ENCODE measurements at places on chromosomes 7 and 10.
A peak's percentile ranks its signal among the peaks of the same experiment; 100 is the strongest.

GRCh38 chr10:71547876-71548846, 151.4 kb downstream of the CDH23 start:
- H3K36me3 ChIP-seq: no peaks in the 10 kb centered on the region
- no peaks in the 10 kb centered on the region for H3K4me1 ChIP-seq
- DNase-seq: peak; percentile 43
- no peak overlapping the region for H3K4me3 ChIP-seq
- no peak overlapping the region for H3K27ac ChIP-seq

- no peaks in the 10 kb centered on the region for H3K4me1 ChIP-seq
- H3K4me3 ChIP-seq: no peak overlapping the region
- H3K27me3 ChIP-seq: no peaks in the 10 kb centered on the region
Measured at GRCh38 chr7:52436278-52436677, 599.2 kb upstream of the POM121L12 start.

DNA sequence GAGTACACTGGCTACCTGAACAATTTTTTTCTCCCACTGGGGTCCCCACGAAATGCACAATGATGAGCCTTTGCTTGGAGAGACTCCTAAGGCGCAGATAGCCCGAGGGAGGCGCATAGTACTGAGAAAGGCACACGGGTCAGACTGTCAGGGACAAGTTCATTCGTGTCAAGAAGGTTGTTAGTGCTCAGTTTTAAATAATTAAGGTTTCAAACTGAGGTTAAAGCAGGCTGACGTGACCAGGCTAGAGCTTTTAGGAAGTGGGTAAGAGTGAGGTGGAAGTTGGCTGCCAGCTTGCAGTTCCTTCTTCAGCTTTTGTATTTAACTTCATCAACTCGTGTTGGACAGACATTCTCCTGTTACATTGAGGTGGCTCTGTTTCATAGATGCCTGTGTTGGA, 31.6 kb downstream of the RBM33 start:
- H3K4me1 ChIP-seq: no peaks in the 10 kb centered on the region
- no peaks in the 10 kb centered on the region for H3K36me3 ChIP-seq
- H3K27ac ChIP-seq: no peak overlapping the region
- no peaks in the 10 kb centered on the region for H3K27me3 ChIP-seq

DNA sequence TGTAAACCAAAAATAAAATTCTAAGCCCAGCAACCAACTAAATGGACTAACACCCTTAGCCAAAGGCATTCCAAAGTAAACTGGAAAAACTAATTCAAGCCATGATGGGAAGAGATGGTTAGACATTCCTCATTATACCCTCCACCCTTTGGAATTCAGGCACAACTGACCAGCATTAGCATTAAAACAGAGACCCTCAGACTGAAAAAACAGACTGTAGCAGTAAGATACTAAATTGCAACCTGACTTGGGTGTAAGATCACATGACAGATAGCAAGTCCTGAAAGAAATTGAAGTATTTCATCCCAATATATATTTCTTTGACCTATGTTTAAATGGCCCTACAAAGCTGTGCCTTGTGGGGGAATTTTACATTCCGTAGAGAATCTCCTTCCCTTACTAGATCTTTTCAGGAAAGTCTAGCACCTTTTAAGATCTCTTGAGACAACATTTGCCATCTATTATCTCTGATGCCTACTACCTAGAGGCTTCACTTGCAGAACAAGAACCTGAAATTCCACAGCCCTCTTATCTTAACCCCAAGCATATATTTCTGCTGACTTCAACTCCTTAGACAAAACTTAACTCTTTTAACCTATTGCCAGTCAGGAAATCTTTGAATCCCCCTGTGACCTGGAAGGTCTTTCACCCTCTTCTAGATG, 750.2 kb upstream of the IGFBP3 start:
- no peaks in the 10 kb centered on the region for H3K27me3 ChIP-seq
- H3K4me3 ChIP-seq: no peak overlapping the region
- no peak for DNase-seq
- no peak overlapping the region for H3K27ac ChIP-seq
- no peaks in the 10 kb centered on the region for H3K4me1 ChIP-seq
- H3K36me3 ChIP-seq: no peaks in the 10 kb centered on the region

DNA sequence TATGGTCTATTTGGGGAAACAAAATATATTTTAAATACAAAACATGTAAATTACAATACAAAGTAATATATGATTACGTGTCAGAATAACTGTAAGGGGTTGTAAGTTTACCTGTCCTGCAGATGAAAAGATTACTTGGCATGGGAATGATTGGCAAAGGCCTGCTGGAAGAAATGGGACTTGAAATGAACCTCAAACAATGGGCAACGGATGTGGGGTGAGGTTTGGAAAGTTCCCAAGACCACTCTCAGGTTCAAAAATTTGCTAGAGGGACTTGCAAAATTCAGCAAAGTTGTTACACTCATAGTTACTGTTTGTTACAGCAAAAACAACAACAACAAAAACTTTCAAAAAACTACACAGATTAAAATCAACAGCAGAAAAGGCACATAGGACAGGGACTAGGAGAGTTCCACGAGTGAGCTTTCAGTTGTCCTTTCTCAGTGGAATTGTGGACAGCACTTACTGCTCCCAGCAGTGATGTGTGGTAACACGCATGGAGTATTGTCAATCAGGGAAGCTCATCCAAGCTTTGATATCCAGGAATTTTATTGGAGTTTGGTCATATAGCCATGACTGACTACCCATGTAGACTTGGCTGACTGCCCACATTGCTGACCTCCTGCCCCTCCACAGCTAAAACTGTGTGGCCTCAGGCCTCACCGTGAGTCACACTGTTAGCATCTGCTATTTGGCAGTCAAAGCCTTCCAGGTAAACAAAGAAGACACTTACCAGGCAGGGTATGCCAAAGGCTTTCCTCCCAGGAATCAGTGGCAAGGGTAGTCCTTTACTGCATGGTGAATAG, 43.8 kb downstream of the EXOC6 start:
- no peak overlapping the region for H3K4me3 ChIP-seq
- peak; percentile 68 for DNase-seq
- H3K36me3 ChIP-seq: no peaks in the 10 kb centered on the region

- no peak overlapping the region for H3K27ac ChIP-seq
- H3K27me3 ChIP-seq: no peaks in the 10 kb centered on the region
- DNase-seq: no peak
- no peak overlapping the region for H3K4me3 ChIP-seq
- H3K36me3 ChIP-seq: no peaks in the 10 kb centered on the region
- H3K4me1 ChIP-seq: no peaks in the 10 kb centered on the region
Measured at GRCh38 chr7:126213876-126214275, 1038.9 kb downstream of the GRM8 start.

DNA sequence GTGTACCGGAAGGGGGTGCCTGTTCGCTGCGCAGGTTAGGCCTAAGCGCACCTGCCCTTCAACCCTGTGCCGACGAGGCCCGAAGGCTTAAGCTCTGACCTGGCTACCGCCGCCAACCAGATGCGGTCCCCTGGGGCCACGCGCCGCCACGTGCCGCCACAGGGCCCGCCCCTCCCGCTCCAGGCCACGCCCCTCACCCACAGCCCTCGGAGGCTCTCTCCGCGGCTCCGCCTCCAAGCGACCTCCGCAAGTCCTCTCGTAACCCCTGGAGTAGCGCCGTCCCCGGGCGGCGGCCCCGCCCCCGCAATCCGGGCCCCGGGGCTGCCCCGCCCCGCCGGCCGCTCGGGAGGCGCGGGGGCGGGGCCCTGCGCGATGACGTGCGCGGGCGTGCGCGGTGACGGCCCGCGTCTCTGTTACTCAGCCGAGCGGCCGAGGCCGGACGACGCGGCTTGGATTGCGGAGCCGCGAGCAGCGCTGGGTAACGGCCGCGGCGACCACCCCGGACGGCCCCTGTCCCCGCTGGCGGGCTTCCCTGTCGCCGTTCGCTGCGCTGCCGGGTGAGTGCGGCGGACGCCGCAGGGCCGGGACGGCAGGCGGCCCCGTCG, at the start of gene MAPK8:
Gene MAPK8, plus strand, starts transcription at position 413 of the 605 bp plus-strand sequence. CDS start 94,984 bp downstream, outside the sequence.
- DNase-seq: peak; percentile 95
- H3K4me3 ChIP-seq: peak within 1 kb of the TSS; percentile 93
- peaks cover 11% of the 10 kb centered on the region for H3K4me1 ChIP-seq
- peak within 1 kb of the TSS; percentile 94 for H3K27ac ChIP-seq

GRCh38 chr10:132777441-132777840, 8.5 kb downstream of the NKX6-2 start:
- H3K27me3 ChIP-seq: no peaks in the 10 kb centered on the region
- no peaks in the 10 kb centered on the region for H3K36me3 ChIP-seq
- no peaks in the 10 kb centered on the region for H3K4me1 ChIP-seq
- no peak for DNase-seq
- H3K27ac ChIP-seq: no peak overlapping the region

DNA sequence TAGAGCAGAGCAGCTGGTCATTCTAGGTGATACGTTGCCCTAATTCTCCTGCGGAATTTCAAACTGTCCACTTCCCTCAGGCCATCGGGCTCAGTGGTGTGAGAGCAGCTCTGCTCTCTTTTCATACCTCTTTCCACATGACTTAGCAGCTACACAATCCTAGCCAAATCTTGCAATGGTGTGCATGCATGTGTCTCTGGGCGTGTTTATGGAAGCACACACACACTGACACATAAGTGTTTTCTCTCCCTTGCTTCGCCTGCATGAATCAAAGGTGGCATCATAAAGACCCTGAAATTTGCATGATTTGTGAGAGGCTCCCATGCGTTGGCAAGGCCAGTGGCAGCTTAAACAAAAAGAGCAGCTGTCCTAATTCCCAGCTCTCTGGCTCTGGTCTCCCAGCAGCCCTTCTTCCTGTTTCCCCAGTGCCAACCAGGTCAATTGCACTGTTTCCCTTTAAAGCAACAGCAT, 1189.5 kb downstream of the GATA3 start:
- H3K4me1 ChIP-seq: no peaks in the 10 kb centered on the region
- H3K27ac ChIP-seq: no peak overlapping the region
- H3K4me3 ChIP-seq: no peak overlapping the region
- peak; percentile 23 for DNase-seq

DNA sequence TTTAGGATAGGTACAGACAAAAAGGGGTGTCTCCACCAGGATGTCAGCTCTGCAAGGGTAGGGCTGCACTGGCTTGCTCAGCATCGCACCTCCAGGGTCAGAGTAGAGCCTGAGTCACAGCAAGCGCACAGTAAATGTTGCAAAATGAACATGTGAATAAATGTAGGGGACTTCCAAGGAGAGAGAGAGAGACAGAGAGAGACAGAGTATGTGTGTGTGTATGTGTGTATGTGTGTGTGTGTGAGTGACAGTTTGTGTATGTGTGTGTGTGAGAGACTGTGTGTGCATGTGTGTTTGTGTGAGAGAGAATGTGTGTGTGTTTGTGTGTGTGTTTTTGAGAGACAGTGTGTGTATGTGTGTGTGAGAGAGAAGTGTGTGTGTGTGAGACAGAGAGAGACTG, 163.3 kb downstream of the RPS24 start:
- DNase-seq: no peak
- H3K27me3 ChIP-seq: no peaks in the 10 kb centered on the region
- no peak overlapping the region for H3K4me3 ChIP-seq
- H3K4me1 ChIP-seq: no peaks in the 10 kb centered on the region

DNA sequence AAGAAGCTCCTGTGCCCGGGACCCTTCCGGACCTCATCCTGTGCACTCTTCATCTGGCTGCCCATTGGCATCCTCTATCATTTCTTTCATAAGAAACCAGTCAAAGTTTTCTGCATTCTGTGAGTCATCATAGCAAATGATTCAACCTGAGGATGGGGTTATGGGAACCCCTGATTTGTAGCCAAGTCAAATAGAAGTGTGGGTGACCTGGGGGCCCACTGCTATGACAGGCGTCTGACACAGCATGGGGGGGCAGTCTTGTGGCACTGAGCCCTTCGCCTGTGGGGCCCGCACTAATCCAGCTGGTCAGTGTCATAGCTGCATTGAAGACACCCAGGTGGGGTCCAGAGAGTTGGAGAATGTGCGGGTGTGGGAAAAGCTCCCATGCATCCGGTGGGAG, 230.4 kb downstream of the USP6NL start:
- DNase-seq: no peak
- H3K4me3 ChIP-seq: no peak overlapping the region
- no peaks in the 10 kb centered on the region for H3K36me3 ChIP-seq
- H3K4me1 ChIP-seq: no peaks in the 10 kb centered on the region
- no peaks in the 10 kb centered on the region for H3K27me3 ChIP-seq

DNA sequence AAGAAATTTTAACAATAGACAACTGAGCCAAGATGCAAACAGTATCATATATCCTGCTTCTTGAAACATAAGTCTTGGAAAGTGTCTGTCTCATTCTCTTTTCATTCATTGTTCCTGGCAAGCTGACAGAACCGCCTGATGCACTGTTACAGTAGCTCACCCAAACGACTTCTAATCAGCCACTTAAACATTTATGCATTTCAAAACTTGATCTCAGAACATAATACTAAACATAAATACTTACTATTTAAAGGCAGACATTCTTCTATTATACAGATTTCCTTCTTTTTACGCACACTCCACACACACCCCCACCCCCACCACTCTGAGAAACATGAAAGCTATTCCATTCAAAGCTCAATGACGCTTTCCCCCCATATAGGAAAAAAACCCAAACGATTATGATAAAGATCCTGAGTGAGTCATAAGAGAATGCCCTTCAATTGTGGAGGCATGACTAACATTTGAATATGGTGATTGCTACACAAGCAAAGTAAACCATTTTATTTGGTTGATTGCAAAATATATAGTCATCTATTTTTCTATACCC, 30.5 kb downstream of the SHTN1 start:
- no peak overlapping the region for H3K4me3 ChIP-seq
- H3K27ac ChIP-seq: no peak overlapping the region
- no peaks in the 10 kb centered on the region for H3K4me1 ChIP-seq
- no peaks in the 10 kb centered on the region for H3K27me3 ChIP-seq
- DNase-seq: no peak
- peaks cover 7% of the 10 kb centered on the region for H3K36me3 ChIP-seq

GRCh38 chr10:117005527-117006055, 604 bp upstream of the SHTN1 start:
- H3K4me3 ChIP-seq: peak overlapping the region; percentile 85
- H3K36me3 ChIP-seq: no peaks in the 10 kb centered on the region
- no peaks in the 10 kb centered on the region for H3K27me3 ChIP-seq
- peak overlapping the region; percentile 89 for H3K27ac ChIP-seq
- H3K4me1 ChIP-seq: peaks cover 29% of the 10 kb centered on the region

- peaks cover 8% of the 10 kb centered on the region for H3K36me3 ChIP-seq
- no peaks in the 10 kb centered on the region for H3K27me3 ChIP-seq
- H3K4me1 ChIP-seq: no peaks in the 10 kb centered on the region
- H3K4me3 ChIP-seq: no peak overlapping the region
Measured at GRCh38 chr7:130662426-130662825, 6.1 kb downstream of the COPG2 start.

DNA sequence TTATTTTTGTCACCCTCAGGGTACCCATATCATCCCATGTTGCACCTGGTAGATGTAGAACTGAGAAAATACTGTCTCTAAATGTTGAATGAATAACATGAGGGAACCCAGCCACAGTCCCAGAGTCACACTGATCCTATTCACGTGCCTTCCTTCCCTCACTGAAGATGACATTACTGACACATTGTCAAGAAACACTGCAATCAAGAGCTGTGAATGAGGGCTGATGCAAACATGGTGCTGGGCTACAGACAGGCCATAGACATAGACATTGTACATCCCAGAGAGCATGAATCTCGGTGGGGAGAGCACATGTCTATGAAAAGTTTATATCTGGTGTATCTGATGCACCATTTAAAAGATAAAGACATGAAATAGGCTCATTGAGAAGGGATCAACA, 9.8 kb downstream of the SLC13A4 start:
- H3K27me3 ChIP-seq: no peaks in the 10 kb centered on the region
- no peak for DNase-seq
- H3K36me3 ChIP-seq: no peaks in the 10 kb centered on the region
- no peak overlapping the region for H3K4me3 ChIP-seq
- H3K4me1 ChIP-seq: no peaks in the 10 kb centered on the region

GRCh38 chr10:7587168-7587864, 79.5 kb downstream of the ITIH5 start:
- H3K27ac ChIP-seq: no peak overlapping the region
- DNase-seq: no peak
- no peak overlapping the region for H3K4me3 ChIP-seq
- H3K27me3 ChIP-seq: no peaks in the 10 kb centered on the region
- H3K36me3 ChIP-seq: no peaks in the 10 kb centered on the region

GRCh38 chr7:71243736-71244410, 111.9 kb downstream of the GALNT17 start:
- H3K27me3 ChIP-seq: no peaks in the 10 kb centered on the region
- DNase-seq: no peak
- no peaks in the 10 kb centered on the region for H3K36me3 ChIP-seq

All from pancreas (tissue), 10 donors.